ENCODE measurements at places on chromosomes 6 and 20.

DNA sequence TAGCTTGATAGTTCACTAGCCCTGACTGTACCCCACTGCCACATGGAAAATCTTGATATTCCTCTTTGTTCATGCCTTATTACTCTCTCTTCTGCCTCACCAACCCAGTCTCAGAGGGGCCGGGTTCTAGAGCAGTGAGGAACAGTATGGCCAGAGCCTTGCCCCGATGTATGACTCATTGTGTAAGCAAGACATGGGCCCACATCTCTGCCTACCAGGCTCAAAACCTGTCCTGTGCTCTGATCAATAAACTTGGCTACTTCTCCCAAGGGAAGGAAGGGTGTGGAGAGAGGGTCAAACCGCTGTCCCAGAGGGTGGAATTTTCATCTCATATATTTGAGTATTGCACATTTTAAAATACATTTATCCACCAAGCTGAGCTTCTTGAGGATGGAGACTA lies 91.7 kb downstream of the DNAH8 start:
- DNase-seq: no peak

DNA sequence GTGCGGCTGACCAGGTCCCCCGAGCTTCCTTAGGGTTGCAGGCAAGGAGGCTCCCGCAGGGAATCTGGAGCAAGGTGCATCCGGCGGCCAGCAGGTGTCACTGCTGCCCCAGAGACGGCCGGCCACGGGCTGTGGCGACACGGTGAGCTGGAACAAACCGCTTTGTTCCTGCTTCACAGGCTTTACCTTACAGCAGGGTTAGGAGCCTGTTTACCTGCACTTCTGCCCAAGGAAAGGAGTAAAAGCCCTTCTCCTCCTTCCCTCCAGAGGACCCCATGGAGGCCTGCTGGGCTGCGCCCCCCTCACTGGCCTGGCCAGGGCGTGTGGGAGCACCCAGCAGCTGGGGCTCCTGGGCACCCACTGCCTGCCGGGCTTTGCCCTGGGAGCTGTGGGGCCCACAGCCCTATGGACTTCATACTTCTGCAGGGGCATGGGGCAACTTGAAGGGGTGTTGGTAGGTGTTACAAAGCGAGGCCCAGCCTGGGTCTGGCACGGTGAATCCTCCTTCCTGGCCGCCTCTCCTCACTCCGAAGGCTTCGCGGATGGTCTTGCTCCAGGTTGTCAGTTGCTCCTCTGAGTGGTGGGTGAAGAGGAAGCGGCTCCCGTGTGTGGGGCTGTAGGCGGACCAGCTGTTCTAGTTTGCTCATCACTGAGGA lies 88.4 kb downstream of the CDC5L start:
- DNase-seq: peak; percentile 55

GRCh38 chr20:53409447-53409717 lies 184.3 kb downstream of the ZNF217 start:
- DNase-seq: no peak

DNA sequence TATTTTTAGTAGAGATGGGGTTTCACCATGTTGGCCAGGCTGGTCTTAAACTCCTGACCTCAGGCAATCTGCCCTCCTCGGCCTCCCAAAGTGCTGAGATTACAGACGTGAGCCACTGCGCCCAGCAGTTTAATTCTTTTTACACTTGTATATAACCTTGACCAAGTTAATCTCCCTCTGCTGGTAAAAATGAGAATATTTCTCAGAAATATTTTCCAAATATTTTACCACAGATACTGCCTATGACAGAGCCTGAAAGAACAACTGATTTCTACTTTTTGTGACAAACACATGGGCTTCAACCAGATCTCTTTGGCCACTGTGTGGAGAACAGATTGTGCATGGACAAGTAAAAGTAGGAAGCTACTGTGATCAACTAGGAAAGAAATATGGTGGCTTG lies 21.2 kb upstream of the NHSL1 start:
- DNase-seq: no peak

DNA sequence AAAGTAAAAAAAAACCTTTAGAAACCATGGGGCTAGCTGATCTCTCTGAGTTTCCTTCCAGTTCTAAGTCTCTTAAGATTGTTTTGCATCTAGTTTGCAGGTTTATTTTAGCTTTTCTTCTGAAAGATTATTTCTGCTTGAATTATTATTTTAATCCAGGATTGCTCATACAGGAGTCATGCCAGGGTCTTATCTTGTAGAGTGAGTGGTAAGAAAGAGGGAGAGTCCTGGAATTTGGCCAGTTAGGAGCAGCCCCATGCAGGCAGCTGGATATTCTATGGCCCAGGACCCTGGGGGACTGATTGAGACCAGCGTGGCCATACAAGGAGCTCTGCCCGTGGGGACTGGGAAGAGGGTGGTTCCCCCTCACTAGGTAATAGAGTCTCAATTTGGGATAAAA lies 178.9 kb upstream of the HEY2 start:
- no peak for DNase-seq

GRCh38 chr20:1287306-1287705 lies 21.2 kb downstream of the SNPH start:
- no peak for DNase-seq

DNA sequence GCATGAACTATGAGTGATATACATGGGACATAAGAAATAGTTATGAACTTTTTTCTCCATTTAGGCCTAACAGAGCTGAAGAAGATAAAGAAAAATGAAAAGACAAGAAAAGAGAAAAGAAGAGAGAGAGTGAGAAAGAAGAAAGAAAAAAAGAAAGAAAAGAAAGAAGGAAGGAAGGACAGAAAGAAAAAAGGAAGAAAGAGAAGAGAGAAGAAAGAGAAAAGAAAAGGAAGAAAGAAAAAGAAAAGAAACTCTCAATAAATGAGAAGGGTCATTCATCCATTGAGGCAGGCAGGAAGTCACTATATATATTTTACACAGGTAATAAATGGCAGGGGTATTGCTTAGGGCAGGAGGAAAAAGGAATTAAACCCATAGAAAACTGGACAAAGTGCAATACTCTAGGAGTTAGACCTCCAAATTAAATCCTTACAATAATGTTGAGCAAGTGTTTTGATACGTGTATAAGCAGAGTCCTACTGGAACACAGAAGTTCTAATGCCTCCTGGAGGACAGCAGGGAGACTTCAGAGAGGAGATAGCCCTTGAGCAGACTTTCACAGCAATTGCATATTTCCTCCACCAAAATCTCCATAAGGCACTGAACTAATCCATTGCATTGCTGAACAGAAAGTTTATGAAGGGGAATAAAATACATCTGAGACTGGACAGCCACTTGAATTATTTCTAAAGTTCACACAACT lies 86.4 kb upstream of the TENT5A start:
- no peak for DNase-seq

DNA sequence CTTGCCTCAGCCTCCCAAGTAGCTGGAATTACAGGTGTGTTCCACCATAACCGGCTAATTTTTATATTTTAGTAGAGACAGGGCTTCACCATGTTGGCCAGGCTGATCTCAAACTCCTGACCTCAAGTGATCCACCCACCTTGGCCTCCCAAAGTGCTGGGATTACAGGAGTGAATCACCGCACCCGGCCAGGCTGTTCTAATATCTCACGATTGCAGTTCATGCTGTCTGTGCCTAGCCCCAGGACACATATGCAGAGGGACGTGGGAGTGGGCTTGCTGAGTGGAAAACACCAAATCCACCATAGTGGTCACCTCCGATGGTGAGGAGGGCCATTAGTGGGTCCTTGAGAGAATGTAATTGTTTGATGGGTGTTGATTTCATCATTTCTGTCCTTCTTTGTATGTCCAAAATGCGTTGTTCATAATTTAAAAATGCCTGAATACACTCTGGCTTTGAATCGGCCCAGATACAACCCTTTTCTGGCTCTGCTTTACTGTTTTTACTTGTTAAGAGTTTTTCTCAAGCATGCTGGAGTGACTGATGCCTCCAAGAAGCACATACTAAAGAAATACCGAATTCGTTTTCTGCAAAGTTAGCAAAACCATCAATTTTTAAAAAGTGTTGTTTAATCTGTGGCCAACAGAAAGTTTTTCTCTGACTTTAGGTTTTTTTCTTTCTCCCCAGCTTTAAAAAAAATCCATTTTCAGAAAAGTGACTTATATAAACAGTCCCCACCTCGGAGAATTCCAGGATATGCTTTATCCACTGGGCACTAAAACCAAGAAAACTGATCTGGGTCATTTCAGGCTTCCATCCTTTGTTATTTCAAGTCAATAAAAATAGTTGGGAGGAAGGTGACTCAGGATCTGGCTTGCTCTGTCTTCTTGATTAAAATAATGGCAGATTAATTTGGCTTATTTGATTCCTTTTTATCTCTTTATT lies 18.8 kb upstream of the RALGAPA2 start:
- no peak for DNase-seq

DNA sequence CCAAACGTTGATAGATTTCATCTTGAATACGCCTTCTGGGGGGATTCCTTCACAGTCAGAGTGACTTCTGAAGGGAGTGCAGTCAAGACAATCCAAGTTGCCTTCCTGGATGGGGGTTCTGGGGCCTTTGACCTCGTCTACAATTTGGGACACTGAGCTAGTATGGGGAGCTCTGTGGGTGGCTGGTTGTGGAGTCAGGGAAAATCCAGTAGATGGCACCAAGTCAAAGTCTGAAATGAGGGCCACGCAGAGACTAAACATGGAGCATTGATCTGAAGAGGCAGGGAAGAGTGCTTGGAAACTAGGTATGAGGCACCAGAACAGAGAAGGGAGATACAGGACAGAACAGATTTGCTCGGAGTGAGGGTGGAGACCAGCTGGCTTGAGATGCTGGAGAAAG lies 43.6 kb upstream of the CCN6 start:
- DNase-seq: no peak

DNA sequence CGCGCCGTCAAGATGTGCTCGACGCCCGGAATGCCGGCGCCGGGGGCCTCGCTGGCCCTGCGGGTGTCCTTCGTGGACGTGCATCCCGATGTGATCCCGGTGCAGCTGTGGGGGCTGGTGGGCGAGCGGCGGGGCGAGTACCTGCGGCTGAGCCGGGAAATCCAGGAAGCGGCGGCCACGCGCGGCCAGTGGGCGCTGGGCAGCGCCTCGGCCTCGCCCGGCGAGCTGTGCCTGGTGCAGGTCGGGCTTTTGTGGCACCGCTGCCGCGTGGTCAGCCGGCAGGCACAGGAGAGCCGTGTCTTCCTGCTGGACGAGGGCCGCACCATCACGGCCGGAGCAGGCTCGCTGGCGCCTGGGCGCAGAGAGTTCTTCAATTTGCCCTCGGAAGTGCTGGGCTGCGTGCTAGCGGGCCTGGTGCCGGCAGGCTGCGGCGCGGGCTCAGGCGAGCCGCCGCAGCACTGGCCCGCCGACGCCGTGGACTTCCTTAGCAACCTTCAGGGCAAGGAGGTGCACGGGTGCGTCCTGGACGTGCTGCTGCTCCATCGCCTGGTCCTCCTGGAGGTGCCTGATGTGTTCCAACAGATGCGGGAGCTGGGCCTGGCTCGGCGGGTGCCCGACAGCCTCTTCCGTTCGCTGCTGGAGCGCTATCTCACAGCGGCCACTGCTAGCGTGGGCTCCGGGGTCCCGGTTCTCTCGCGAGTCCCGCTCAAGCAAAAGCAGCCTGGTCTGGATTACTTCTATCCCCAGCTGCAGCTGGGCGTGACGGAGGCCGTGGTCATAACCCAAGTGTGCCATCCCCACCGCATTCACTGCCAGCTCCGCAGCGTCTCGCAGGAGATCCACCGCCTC lies 656 bp downstream of the TDRD6 start:
- DNase-seq: no peak

All from activated CD4-positive, alpha-beta T cell treated with anti-CD3 and anti-CD28 coated beads for 4 hours (primary cell).